ENCODE measurements at places on chromosomes 16 and 17. TPM values are rescaled to one million over a fixed set of nuclear protein-coding genes. Genes with fewer than 3 reads are reported as not detected.

The KRT40 gene
- total RNA-seq, result not detected

The WNK4 gene
- total RNA-seq, result not detected

The EPN3 gene
- total RNA-seq, result 20.1 TPM

The CALB2 gene
- 3.1 TPM for total RNA-seq

The CDRT15 gene
- not detected for total RNA-seq

The GH2 gene
- total RNA-seq, result not detected

- no peaks in the 10 kb centered on the region for H3K36me3 ChIP-seq
- H3K27ac ChIP-seq, result no peak overlapping the region
- H3K4me3 ChIP-seq, result no peak overlapping the region
These were observed 27.2 kb downstream of the CLEC16A start for GRCh38 chr16:10971560-10971961.

DNA sequence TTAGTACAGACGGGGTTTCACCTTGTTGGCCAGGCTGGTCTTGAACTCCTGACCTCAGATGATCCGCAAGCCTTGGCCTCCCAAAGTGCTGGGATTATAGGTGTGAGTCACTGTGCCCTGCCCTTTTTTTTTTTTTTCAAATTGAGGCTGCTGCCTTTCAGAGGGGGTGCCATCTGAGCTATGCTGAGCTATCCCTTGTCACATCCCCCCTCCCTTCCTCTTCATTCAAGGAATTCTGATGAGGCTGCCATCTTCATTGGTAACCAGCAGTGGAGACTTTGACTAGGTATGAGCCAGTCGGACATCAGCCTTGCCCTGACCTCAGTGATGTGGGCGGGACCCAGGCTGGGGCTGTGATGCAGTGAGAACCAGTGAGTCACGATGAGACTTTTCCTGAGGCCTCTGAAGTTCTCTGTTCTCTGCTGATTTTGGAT is 24.4 kb upstream of the GPT2 start:
- no peak overlapping the region for H3K27ac ChIP-seq
- H3K4me3 ChIP-seq, result no peak overlapping the region
- no peak for DNase-seq
- no peaks in the 10 kb centered on the region for H3K36me3 ChIP-seq
- H3K27me3 ChIP-seq, result no peaks in the 10 kb centered on the region

DNA sequence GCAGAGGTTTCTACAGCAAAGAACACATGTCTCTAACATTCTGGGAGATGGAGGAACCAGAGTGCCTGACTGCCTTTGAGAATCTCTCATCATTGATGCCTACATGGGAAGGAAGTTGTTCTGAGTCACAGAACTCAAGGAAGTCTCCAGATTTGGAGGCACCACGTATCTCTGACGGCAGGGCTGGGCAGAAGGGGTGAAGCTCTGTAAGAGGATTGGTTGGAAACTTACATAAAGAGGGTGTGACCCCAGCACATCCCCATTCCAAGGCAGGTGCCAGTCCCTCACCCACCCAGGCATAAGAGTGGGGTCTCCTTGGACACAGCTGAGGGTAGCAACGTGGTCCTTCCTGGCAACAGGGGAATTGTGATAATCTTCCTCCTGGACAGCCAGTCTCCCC is 17.4 kb downstream of the TNFRSF13B start:
- H3K27ac ChIP-seq, result no peak overlapping the region
- no peaks in the 10 kb centered on the region for H3K36me3 ChIP-seq
- no peak for DNase-seq

- no peaks in the 10 kb centered on the region for H3K27me3 ChIP-seq
- no peak overlapping the region for H3K27ac ChIP-seq
- DNase-seq, result no peak
- no peaks in the 10 kb centered on the region for H3K36me3 ChIP-seq
These were observed 11.4 kb downstream of the NT5M start for GRCh38 chr17:17314501-17315071.

DNA sequence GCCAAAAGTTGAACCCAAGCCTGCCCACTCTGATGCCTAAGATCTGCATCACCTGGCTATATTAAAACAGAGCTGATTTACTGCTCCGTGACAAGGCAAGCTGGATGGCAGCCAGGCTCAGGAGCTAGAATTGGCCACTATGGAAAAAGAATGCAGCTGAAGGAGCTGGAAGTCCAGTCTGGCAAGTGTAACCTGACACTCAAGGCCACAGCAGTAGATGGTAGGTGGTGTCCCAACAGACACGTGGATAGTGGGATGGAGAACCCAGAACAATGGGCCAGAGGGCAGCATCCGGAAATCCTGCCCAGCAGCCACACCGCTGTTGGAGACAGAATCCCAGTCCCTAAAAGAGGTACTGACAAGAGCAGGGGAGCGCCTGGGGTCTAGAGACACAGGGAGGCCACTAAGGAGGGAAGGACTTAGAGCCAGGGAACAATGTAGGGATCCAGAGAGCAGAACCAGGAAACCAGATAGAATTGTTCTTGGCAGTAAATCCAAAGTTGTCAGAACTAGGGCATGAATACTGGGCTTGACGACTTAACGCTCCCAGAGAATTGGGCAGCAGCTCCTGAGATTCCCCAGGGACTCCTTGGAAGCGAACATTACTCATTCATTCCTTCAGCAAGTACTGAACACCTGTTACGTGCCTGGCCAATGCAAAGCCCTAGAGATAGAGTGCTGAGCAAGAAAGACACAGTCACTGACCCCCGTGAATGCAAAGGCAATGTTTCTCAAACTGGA is 85.7 kb downstream of the CDYL2 start:
- H3K27ac ChIP-seq, result peak overlapping the region; percentile 77
- DNase-seq, result peak; percentile 81
- no peak overlapping the region for H3K4me3 ChIP-seq
- peaks cover 20% of the 10 kb centered on the region for H3K4me1 ChIP-seq
- no peaks in the 10 kb centered on the region for H3K27me3 ChIP-seq
- H3K36me3 ChIP-seq, result no peaks in the 10 kb centered on the region

GRCh38 chr16:62386411-62386810 is 350.2 kb upstream of the CDH8 start:
- H3K27me3 ChIP-seq, result no peaks in the 10 kb centered on the region
- no peaks in the 10 kb centered on the region for H3K36me3 ChIP-seq
- no peak for DNase-seq
- no peak overlapping the region for H3K27ac ChIP-seq
- H3K4me1 ChIP-seq, result no peaks in the 10 kb centered on the region

DNA sequence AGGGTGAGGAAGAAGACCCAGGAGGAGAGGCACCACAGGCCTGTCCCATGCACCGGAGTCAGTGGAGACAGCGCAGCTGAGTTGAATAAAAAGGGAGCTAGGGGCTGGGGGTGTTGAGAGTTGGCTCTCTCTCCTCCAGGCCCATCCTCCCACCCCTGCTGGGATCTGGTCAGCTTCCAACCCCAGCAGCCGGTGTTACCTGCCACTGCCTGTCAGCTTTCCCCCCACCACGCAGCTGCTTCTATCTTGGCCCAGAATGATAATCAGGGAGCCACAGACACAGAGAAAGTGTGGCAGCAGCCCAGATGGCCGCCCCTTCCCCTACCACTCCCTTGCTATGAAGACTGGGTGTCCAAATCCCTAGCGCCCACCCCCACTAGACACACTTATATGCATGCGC is 120.6 kb upstream of the RPL38 start:
- H3K4me3 ChIP-seq, result no peak overlapping the region
- no peaks in the 10 kb centered on the region for H3K27me3 ChIP-seq
- no peaks in the 10 kb centered on the region for H3K4me1 ChIP-seq
- no peaks in the 10 kb centered on the region for H3K36me3 ChIP-seq

DNA sequence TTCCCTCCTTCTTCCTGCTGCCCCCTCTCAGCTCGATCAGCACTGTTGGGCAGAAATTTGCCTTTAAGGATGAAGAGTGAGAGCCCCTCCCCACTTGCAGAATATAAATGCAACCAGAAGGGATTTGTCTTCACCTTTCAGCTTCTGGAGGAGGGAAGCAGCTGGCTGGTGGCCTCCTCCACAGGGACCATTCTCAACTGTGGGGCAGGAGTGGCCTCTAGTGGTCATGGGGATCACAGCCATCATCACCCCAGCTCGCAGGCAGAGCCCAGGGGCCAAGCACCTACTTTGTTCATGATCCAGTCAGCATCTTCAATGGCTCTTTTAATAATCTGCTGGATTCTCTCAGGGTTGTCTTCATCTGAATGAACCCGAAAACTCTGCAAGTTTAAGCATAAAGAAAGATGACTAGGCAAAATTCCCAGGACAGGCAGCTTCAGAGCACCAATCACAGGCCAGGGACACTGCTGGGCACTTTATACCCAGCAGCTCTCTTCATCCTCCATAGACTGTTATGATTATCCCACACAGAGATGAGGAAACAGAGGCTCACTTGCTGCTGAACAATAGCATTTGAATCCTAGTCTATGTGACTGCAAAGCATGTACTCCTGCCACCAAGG is 13.1 kb downstream of the LYRM9 start:
- no peaks in the 10 kb centered on the region for H3K4me1 ChIP-seq
- no peaks in the 10 kb centered on the region for H3K27me3 ChIP-seq
- H3K4me3 ChIP-seq, result no peak overlapping the region
- peak; percentile 79 for DNase-seq

DNA sequence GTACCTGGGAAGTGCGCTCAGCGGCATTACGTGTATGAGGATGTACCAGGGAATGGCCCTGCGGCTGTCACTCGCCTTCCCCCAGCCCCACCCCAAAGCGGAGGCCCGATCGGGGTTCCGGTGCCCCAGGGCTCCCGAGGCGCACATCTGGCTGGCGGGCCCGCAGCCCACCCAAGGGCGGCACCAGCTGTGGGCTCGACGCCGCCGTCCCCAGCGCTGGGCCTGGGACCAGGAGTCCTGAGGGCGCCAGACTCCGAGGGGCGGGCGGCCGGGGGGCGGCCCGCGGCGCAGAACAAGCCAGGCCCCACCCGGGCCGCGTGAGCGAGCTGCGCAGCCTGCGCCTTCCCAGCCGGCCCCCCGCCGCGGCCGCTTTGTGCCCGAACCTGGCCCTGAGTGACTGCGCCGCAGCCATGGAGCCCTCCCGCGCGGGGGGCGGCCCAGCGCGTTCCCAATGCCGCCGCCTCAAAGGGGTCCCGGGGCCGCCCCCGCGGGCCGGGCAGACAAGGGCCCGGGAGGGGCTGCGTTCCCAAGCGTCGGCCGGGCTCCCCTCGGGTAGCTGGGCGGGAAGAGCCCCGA is 17.4 kb downstream of the ZNF423 start:
- H3K27ac ChIP-seq, result no peak overlapping the region
- H3K4me3 ChIP-seq, result no peak overlapping the region
- DNase-seq, result no peak
- H3K4me1 ChIP-seq, result peaks cover 21% of the 10 kb centered on the region

- H3K4me3 ChIP-seq, result no peak overlapping the region
- H3K27ac ChIP-seq, result no peak overlapping the region
- H3K4me1 ChIP-seq, result no peaks in the 10 kb centered on the region
- no peaks in the 10 kb centered on the region for H3K27me3 ChIP-seq
These were observed 276.0 kb upstream of the ZFHX3 start for GRCh38 chr16:73323880-73324279.

DNA sequence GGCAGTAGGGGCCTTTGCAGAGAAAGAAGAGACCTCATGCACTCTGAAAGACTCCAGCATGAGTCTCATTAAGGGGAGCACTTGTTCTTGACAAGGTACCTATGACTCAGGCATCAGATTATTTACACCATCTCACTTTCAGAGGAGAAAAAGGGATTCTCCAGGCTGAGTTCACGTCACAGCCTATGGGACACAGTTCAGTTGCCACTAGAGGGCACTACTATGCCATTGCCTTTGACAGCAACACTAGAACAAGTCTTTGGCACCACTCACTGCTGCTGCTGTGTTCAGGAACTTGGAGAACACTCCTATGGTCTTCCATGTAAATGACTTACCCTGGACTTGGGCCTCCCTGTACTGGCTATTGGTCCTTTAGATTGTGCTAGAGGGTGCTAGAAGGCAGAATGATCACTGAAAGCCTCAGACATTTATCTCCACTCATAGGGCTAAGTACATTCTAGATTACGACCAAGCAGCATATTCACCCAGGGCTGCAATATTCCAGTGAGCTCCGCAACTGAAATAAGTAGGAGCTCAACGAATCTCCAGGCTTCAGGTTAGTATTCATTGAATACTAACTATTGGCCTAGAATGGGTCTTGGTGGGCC is 225.1 kb upstream of the CA10 start:
- H3K27me3 ChIP-seq, result no peaks in the 10 kb centered on the region
- DNase-seq, result peak; percentile 74
- no peak overlapping the region for H3K27ac ChIP-seq
